Natural killer cell treated with Interleukin-12 subunit alpha and Interleukin-12 subunit beta and Interleukin-15 and Interleukin-18, amount 100 ng/mL, for 72 hours (primary cell): ENCODE measurements at places on chromosomes 11 and 22. TPM values are rescaled to one million over a fixed set of nuclear protein-coding genes. Genes with fewer than 3 reads are reported as not detected.

Gene OR8A1
- not detected for total RNA-seq

Gene SERPIND1
- total RNA-seq, result 0.39 TPM

Gene SLC6A5
- total RNA-seq, result not detected

Gene TRPM5
- total RNA-seq, result not detected

Gene SAA2
- total RNA-seq, result not detected

Gene MN1
- total RNA-seq, result 0.61 TPM

Gene SPDYC
- total RNA-seq, result not detected

Gene OR51B4
- total RNA-seq, result not detected

Gene CYTH4
- 36.0 TPM for total RNA-seq
